Stimulated activated CD4-positive, alpha-beta T cell treated with anti-CD3 and anti-CD28 coated beads, Interleukin-4, amount 100 ng/mL, for 1 hour (primary cell): ENCODE measurements at places on chromosomes 1 and 21.

DNA sequence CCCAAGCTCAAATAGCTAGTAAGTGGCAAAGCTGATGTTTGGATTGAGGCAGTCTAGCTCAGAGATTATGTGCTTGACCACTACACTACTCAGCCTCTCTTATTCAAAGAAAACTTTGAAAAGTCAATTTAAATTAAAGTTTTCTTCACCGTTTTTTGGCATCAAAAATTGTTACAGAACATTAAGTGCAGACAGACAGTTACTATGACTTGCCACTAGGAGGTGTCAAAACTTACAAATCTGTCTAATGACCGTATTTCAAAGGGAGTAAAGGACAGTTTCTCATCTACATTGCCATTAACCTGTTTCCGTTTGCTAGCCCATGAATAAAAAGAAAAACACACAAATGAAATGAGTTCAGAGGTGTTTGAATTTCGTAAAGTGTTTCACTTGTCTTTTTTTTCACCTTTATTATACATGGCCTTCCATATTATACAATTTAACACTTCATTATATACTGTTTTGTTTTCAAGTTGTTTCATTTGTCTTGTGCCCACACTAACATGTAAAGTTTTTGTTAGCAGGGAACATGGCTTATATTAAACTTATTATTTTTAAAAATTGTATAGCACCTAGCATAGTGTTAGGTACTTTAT, 57.4 kb upstream of the MTF2 start:
- no peak for DNase-seq

DNA sequence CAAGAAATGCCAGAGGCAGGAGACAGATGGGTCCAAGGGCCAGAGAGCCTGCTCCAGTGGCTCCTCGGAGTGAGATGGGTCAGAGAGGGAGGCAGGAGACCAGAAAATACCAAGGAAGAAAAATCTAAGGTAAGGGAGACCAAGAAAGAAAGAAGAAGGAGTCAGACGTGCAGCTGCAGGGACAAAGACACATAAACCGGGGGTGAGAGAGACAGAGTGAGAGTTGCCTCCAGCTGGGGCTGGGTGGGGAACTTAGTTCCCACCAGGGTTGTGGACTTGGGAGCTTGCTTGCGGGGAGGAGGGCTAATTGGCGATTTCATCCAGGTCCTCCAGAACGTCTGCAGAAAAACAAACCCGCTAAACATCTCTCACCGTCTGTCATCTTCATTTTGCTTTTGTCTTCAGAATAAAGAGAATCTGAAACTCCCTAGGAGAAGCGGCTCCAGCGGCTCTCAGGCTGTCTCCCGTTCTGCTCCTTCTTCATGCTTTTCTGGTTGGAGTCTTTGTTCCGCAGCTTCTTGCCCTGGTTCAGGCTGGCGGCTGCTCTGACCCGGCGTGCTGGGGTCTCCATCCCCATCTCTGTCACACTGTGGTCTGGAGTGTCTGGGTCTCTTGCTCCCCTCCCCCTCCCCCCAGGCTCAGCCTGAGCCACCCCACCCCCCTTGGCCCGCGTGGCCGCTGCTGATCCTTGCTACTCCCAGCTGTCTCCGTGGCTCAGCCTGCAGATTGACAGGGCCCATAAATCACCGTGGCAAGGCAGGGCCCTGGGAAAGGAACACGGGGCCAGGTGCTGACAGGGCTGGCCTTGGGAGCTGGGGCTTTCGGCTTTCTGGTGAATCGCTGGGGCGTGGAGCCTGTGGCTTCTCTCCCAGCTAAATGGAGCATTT, 66.6 kb downstream of the UBIAD1 start:
- no peak for DNase-seq

DNA sequence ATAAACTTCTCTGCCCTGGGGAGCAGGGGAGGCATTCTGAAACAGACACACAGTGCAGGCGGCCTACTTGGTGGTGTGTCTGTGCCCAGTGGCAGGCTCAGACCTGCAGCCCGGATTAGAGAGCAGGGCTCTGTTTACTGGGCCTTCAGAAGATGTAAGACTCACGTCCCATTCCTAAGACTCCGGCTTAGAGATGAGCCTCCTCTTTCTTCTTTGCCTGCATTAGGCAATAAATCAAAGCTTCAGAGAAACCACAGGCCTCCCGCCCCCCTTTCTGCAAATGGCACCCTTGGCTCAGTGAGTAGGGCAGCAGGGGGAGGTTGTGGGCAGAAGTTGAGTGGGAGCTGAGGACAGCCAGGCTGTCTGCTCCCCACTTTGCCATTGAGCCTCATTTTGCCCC, 35.8 kb downstream of the LGR6 start:
- DNase-seq = no peak

DNA sequence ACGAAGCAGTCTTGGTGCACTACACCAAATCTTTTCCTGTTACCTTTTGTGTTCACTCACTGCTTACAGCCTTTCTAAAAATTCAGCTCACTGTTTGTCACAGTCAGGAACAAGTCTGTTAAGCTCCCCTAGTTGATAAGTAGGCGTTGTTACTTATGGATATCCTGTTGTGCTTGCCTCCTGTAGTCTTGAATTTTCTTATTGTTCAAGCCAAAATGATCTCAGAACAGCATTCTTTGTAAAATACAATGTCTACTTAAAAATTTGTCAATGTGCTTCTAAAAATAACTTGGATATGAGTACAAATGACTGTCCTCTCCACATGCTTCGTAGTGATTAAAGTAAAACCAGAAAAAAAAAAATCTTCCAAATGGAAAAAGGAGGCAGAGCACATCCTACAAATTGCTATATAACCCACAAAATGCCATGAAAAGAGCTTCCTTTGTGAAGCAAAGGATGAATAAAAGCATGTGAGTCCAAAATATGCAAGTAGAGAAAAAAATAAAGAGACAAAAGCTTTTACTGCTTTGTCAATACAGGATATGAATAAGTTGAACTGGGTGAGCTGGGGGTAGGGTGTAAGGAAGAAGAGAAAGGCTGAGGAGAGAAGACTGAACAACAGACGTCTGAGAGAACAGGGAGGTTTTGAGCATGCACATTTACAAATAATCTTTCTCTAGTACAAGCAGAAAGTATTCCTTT, 228.9 kb upstream of the ADGRL4 start:
- DNase-seq = no peak

DNA sequence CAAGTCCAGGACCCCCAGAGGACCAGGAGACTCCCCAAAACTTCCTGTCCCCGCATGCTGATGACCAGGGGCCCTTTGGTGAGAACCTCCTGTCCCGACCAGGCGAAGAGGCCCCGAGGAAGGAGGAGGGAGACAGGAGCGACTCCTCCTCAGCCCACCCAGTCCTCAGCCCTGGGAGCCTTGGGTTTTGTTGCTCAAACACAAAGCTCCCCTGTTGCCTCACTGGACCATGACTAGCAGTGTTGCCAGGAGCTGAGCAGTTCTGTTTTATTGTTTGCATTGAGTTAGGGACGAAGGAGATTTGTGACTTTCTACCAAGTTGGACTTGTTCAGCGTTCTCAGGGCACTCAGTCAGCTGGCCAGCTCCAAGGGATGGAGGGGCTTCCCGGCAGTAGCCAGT, 10.0 kb downstream of the UMODL1 start:
- no peak for DNase-seq

GRCh38 chr1:166947398-166948043, 27.8 kb downstream of the ILDR2 start:
- DNase-seq = no peak

DNA sequence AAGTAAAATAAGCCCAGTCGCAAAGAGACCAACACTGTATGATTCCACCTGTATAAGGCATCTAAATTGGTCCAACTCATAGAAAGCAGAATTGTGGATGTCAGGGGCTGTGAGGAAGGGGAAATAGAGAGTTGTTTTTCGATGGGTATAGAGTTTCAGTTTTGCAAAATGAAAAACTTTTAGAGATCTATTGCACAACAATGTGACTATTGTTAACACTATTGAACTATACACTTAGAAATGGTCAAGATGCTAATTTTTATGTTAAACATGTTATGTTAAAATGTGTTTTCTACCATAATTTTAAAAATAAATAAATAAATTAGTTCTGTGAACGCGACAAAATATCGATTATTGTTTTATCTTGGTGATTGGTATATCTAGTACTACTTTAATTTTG, 192.4 kb downstream of the PTGER3 start:
- DNase-seq = no peak

DNA sequence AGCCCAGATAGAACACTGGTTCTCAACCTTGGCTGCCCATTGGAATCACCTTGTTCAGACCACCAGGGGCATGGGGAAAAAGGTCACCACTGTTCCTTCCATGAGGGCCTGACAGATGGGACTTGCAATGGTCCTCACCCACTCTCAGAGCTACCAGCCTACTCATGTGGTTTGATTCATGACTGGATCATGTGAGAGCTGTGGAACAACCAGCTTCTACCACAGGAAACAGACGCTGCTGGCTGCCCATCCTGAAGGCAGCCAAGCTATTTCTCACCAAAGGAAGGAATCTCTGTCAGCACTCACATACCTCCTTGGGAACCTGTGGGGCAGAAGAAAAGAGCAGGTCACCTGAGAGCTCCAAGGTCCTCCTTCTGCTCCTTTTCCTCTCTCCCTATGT, 53.6 kb downstream of the CAPN8 start:
- DNase-seq = no peak

DNA sequence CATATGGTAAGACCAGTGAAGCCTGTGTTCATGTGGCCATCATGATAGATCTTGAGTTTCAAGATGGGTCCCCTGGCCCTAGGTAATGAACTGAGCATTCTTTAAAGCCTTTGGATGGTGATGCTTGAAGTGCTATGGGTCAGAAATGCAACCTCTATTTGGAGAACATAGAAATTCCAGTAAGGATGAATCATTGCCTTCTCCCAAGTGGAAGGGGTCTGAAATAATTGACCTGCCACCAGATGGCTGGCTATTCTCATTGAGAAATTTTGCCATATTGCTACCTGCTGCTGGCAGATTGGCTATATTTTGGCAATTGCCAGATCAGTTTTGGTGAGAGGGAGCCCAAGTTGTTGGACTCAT, 739 bp upstream of the IFI6 start:
- no peak for DNase-seq

DNA sequence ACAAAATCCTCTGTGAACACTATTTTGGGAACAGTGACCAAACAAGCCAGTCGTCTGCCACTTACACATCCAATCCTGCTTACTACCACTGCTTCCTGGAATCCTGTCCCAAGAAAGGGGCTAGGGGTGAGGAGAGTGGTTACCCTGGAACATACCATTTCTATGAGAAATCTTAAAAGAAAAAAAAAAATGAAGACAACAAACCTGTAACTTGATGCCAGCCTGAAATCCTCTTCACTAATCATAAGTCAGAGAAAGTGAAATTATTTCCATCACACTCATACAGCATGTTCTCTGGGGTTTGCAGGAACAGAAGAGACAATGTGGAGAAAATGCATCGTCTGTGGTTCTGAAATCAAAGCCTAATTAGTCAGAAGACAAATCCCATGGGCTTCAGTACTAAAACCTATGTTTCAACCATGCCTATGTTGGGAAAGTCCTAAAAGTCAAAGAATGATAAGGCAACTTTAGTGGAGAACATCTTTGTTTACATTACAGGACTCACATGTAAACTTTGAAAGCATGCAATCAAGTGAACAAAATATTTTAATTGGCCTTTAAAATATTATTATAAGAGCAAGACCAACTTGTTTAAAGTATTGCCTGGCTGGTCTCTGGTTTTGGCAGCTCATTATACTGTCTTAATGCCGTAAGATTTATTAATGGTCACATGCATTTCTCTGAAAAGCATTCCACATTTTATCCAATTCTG, 220.7 kb downstream of the LTN1 start:
- DNase-seq = no peak

DNA sequence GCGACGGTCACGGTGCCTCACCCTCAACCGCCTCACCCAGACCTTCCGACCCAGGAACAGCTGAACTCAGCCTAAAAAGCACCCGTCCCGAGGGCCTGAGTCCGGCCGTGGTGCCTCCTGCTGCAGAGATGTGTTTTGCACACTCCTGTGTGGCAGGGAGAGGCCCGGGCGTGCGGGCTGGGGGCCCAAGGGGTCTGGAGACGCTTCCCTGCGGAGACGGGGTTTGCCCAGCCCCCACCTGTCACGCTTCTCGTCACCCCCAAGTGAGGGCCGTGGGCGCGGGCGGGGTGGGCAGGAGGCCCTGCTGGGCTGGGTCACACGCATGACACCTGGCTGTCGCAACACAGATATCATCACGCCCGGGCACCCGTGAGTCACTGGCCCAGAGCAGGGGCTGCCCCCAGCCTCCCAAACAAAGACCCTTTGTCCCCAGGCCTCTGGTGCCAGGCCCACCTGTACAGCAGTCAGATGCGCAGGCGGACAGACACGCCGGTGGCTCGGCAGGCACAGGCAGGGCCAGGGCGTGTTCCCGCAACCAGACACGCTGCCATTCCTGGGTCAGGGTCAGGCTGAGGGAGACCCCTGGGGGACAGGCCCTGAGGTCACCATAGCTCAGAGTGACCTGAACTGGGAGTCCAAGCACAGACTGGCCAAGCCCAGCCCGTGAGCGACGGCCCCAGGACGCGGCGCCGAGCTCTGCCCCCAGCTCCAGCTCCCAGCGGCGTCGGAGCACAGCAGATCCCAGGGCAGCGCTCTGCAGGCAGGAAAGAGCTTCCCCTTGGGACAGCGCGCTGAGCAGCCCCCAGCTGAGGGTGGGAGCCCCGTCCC, 6.1 kb downstream of the B3GALT6 start:
- no peak for DNase-seq

DNA sequence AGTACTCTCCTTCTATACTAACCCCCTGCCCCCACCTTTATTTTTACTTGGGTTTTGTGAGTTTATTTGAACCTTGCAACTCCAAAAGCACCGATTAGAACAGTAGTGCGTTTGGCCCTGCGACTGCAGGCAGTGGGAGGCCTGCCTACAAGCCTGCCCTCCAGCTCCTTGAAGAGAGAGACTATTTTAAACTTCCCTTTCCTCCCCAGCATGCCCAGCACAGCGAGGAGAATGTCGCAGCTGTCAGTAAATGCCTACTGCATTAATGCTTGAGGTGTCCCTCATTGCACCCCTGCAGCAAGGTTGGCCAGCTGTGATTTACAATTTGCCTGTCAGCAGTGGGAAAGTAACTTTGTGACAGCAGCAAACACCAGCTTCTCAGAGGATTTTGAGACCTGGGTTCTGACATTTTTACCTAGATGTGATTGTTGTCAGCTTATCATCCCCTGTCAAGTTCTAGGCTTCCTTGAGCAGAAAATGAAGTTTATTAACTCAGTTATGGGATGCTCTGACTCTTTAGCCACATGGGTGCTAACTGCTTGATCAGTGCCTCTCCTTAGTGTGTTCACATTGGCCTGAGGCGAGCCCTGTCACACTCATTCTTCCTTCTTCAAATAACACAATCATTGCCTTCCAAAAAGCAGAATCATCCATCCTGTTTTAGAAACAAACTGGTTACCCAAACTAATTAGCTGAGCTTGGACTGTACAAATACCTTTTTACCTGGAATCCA, 170.6 kb downstream of the PDE4B start:
- no peak for DNase-seq

DNA sequence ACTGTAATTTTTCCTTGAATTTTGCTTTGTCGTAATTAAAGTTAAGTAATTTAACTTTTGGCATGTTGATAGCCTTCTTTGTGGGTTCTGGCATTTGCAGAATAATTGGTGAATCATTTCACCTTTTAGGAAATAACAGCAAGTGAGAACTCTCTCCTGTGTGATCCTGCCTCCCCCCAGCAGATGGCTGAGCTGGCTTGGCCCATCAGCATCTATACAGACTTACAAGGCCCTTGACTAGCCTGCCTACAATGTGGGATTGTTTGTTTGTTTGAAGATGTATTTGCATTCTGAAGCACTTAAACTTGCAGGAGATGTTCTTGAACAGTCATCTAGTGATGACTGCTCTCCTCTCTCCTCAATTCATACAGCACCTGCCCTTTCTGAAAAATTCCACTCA, 55.9 kb downstream of the MACO1 start:
- DNase-seq = no peak
